Muscle of leg (tissue), 16 donors: ENCODE measurements at places on chromosomes 6 and 20. TPM values are rescaled to one million over a fixed set of nuclear protein-coding genes. Genes with fewer than 3 reads are reported as not detected.

- DNase-seq, result no peak
Observed at GRCh38 chr20:7207186-7207798, 439.8 kb downstream of the BMP2 start.

- peak; percentile 89 for DNase-seq
Observed at GRCh38 chr6:146857180-146857979, 258.6 kb downstream of the ADGB start.

DNA sequence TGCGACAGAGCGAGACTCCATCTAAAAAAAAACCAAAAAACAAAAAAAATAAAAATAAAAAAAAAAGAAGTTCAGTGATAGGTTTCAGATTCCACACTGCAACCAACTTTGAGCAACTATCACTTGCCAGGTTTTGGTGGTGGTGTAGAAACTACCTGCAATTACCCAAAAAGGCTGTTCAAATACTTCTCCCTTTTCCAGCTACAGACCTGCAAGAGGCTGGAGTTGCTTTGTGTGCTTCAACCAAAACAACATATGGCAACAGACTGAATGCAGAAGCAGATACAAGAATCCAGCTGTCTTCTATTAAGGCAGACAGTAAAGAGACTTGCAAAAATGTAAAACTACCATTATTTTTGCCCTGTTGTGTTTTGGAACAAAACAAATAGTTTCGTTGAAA is 9.3 kb upstream of the BCAS1 start:
- DNase-seq, result peak; percentile 51

- peak; percentile 65 for DNase-seq
Observed at GRCh38 chr20:53622247-53623133, 28.9 kb upstream of the ZNF217 start.

DNA sequence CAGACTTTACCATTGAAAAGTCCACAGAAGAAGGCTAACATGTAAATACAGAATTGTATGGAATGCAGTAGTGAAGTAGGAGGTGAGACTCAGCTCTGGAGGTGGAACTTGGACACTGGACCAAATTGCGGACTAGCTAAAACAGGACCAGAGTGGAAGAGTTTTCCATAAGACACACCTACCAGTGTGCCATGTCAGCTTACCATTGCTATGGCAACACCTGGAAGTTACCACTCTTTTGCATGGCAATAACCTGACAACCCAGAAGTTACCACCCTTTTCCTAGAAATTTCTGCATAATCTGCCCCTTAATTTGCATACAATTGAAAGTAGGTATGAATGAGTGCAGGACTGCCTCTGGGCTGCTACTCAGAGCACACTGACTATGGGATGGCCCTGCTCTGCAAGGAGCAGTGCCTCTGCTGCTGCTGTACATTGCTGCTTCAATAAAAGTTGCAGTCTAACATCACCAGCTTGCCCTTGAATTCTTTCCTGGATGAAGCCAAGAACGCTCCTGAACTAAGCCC is 569.6 kb upstream of the FLRT3 start:
- DNase-seq, result no peak

GRCh38 chr20:11522366-11522741 is 395.3 kb upstream of the BTBD3 start:
- DNase-seq, result peak; percentile 44

DNA sequence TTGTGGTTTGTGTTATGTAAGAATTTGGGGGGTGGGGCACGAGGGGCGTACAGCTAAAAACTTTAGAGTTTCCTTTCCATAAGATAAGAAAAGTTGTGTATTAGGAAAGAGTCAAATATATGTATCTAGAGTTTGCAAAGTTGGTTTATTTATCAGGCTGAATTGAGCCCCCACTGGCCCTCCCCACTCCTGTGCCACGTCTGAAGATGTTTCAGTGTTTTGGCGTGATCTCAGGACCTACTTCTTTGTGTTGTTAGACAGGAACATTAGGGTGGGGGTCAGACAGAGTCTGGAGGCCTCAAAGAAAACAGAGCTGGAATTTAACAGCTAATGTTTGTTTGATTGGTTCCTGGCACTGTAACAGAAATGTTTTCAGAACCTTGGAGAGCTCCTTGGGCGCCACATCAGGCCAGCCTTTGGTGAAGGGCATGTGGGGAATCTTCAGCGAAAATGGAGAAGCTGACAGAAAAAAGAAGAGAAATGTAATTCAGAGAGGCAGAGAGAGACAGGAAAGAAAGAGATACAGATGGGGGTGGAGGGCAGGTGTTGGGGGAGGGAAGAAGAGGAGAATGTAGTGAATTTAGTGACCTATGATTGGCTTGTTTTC is 674 bp downstream of the NRSN1 start:
- DNase-seq, result peak; percentile 87

DNA sequence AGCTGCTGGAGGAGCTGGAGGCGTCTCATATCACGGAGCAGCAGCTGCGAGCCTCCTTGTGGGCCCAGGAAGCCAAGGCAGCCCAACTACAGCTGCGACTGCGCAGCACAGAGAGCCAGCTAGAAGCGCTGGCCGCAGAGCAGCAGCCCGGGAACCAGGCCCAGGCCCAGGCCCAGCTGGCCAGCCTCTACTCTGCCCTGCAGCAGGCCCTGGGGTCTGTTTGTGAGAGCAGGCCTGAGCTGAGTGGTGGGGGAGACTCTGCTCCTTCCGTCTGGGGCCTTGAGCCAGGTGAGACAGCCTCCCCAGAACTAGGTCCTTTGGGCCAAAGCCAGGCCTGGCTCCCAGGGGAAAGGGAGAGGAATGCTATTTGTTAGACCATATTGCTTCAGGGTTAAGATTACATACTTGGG is 31.7 kb downstream of the C20orf173 start:
- DNase-seq, result peak; percentile 97

DNA sequence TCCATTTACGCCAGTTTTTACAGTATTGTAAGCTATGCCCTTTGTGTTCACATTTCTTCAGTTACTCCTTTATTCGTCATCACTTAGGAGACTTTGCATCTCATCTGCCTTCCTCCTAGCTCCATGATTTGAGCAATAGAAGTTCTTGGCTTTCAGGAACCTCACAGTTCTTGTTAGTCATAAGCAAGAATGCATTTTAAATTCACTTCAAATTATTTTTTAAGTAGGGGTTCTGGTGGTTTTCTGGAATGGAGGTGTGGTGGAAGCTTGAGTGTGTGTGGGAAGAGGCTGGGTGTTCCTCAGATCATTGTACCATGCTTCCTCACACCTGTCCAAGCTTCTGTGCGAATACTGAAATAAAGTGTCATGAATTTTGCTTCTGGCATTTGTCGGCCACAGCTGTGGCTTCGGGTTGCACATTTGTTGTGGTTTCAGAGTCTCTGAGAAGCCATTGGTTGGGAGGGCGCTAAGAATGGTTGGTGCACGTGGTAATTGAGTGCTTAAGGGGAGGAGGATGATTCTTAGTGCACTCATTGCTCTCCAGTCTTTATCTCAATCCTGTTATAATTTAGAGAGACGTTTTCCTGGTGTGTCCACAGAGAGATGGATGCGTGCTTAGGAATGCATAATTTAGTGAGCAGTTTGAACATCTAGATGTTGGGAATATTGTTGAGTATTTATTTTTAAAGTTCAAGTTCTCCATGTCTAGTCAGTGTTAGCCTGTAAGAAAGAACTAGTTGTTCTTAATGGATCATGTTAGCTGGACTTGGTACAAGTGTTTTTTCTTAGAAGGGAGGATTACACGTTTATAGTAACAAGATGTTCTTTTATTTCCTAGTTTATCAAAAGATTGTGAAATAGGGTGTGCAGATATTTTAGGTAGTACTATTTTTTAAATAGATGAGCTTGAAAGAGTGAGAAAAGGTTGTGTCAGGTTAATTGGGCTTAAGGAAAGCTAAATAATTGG is 31.9 kb downstream of the FOXO3 start:
- DNase-seq, result peak; percentile 89

DNA sequence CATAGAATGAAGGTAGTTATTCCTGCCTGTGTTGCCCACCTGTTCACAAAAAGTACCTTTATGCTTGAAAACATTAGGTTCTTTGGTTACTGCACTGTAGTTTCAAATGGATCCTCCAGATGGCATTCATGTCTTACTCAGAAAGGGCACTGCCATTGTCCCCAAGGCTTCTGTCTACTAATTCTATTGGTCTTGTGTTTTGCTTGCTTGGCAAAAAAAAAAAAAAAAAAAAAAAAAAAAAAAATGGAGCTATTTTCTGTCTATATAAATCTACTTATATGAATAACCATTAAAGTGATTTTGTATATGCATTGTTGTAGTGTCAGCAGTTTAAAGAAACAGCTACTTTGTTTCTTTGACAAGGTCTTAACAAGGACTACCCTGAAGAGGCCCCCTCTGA is 12.7 kb upstream of the EFHC1 start:
- DNase-seq, result no peak

GRCh38 chr6:2245877-2246863 is 765 bp upstream of the GMDS start:
- DNase-seq, result peak; percentile 76

- no peak for DNase-seq
Observed at GRCh38 chr6:70370496-70370895, 42.8 kb upstream of the FAM135A start.

- DNase-seq, result peak; percentile 65
Observed at GRCh38 chr6:150720774-150721233, 121.1 kb downstream of the PLEKHG1 start.

- no peak for DNase-seq
Observed at GRCh38 chr6:136788069-136788902, 4.0 kb downstream of the MAP3K5 start.

Gene BPIFA3
- not detected for polyA plus RNA-seq

Gene LPA
- 0.07 TPM for polyA plus RNA-seq

Gene C6orf89
- polyA plus RNA-seq, result 32.2 TPM

Gene LRRC73
- 0.24 TPM for polyA plus RNA-seq

Gene TREM1
- polyA plus RNA-seq, result not detected
